ENCODE measurements at places on chromosomes 16 and 17.

GRCh38 chr16:24841291-24841690, 4.5 kb upstream of the SLC5A11 start:
- DNase-seq = no peak

GRCh38 chr17:50466371-50467113, 2.1 kb downstream of the CHAD start:
- no peak for DNase-seq

DNA sequence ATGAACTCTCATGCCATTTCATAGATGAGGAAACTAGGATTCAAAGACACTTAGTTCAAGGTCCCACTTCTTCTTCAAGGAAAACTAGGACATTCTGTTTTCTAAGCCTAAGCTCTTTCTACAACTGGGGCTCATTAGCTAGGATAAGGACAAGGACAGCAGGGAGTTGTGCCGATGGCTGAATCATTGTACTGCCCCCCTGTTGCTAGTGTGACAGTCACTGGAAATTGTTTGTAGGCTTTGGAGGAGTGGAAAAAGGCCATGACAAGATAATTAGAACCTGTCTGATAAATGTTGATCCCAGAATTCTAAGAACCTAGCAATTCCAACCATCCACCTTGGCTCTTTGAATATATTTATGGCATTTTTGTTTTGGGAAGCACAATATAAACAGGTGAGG, 445.7 kb downstream of the CDH8 start:
- no peak for DNase-seq

- no peak for DNase-seq
Observed at GRCh38 chr16:50761267-50761666, 19.4 kb downstream of the CYLD start.

DNA sequence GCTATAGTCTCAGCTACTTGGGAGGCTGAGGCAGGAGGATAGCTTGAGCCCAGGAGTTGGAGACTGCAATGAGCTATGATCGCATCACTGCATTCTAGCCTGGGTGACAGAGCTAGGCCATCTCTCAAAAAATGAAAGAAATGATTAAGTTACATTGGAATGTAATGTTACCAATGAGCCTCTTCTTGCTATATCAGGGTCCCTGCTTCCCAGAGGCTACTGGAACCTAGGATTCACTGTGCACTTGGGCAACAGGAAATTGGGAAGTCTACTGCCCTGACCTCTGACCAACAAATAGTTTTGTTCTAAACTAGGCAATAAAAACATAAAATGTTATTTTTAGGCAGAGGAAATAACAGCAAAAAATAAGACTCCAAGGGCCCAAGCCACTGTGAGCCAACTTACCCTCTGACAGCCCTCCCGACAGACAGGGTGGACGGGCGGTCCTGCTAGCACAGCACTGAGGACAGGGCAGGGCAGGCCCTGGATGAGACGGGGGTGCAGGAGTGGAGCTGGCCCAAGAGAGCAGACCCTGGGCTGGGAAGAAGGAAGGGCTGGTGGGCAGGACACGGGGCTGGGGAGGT, 27.5 kb downstream of the NSMCE1 start:
- DNase-seq = peak; percentile 66

- DNase-seq = no peak
Observed at GRCh38 chr16:10240854-10241613, 58.8 kb upstream of the GRIN2A start.

DNA sequence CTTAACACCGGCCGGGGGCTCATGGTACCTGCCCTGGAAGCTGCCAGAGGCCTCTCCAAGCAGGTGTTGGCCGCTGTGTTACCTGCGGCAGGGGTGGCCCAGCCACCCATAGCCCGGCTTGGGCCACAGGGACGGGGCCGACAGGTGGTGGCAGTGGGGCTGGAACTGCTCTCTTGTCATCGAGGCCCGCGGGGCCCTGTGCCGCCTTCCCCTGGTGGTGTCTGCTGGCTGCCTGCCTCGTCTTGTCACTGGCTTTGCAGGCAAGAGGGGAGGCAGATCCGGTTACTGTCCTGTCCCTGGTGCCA, 27.1 kb downstream of the GSE1 start:
- DNase-seq = no peak

GRCh38 chr17:10610884-10611283, 46.2 kb downstream of the MYH3 start:
- DNase-seq = no peak

DNA sequence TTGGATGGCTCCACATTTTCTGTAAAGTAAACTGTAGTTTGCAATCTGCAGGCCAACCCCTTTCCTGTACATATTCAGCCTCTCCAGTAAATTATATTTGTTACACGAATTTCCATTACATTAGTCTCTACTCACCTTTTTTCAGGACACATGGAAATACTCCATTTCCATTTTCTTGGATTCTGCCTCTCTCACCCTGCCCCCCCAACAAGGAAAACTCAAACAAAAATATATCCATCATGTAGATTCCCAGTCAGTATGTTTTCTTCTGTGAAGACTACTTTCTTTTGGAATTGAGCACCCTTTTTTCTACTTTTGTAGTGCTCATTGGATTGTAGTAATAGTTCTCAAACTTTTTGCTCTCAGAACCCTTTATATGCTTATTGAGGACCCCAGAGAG, 2.9 kb downstream of the PPM1D start:
- no peak for DNase-seq

DNA sequence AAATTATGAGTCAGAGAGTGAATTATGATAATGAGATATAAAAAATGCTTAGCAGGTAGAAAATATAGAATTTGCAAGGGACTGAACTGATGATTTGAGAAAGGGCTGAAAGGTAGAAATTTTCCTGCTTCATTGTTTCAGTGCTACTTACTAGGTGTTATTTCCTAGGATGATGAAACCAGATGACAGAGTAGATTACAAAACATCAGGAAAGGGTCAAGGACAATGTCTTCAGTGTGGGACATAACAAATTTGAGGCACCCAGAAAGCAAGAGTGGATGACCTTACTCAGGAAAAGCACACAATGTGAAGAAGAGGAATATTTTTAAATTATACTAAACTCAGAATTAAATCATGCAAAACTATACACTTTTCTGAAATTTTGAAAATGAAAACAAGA, 102.1 kb downstream of the SHCBP1 start:
- DNase-seq = no peak

- peak; percentile 21 for DNase-seq
Observed at GRCh38 chr17:76727745-76728456, 1.3 kb downstream of the METTL23 start.

GRCh38 chr17:48634493-48635208, 8.5 kb upstream of the HOXB9 start:
- DNase-seq = no peak

DNA sequence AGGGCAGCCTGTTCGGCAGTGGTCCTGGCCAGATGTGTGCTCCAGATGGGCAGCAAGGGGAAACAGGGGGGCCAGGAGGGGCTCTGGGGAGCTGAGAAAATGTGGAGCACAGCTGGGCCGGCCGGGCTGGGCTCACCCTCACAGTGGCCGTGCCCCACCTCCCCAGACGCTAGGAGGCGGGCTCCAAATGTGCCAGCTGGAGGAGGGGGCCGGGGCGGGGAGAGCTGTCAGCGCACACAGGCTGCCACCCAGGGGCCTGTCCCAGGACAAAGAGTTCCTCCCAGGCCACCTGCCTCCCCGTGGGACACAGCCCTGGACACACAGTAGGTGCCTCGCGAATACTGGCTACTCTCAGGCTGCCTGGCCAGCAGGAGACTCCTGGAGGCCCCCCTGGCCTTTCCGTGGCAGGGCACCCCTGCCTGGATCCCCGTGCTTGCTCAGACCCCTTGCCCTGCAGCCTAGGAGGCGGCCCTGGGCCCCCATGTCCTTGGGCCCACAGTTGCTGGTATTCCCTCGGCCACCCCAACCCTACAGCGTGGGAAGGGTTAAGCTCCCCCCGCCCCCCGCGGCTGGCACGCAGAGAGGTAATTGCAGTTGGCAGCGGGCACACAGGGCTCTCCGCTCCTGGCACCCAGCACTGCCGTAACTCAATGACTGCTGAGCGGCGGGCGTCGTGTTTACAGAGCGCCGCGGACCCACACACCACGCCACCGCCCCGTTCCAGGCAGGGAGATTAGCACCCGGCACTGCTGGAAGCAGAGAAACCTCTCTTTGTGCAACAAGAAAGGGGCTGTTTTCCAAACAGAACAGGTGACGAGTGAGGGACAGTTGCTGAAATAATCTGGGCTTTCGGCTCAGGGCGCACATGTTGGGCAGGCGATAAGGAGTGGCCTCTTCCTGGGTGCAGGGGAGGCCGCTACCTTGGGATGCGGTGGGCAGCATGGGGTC, 32.2 kb downstream of the BAHCC1 start:
- DNase-seq = no peak

GRCh38 chr16:12311877-12312276, 335.3 kb downstream of the SNX29 start:
- no peak for DNase-seq

- peak; percentile 82 for DNase-seq
Observed at GRCh38 chr17:44533533-44534246, 23.6 kb upstream of the FZD2 start.

DNA sequence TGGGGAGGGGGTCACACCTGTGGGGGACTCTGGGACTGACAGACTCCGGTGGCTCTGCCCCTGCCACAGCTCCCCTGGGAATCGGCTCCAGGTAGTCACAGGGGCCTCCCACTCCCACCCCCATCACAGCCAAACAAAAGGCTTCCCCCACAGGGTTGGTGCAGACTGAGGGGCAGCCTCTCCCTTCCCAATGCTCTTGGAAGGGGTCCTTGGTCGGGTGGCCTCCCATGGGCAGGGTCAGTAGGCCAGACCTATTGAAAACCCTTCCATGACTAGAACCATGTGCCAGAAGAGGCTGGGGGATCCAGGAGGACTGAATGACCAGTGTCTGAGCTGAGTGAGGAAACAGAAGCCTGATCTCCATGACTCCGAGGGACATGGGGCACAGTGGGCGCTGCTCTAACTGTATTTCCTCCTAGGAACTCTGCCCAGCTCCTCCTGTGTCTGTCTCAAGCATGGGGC, 28.6 kb downstream of the TK2 start:
- DNase-seq = no peak

DNA sequence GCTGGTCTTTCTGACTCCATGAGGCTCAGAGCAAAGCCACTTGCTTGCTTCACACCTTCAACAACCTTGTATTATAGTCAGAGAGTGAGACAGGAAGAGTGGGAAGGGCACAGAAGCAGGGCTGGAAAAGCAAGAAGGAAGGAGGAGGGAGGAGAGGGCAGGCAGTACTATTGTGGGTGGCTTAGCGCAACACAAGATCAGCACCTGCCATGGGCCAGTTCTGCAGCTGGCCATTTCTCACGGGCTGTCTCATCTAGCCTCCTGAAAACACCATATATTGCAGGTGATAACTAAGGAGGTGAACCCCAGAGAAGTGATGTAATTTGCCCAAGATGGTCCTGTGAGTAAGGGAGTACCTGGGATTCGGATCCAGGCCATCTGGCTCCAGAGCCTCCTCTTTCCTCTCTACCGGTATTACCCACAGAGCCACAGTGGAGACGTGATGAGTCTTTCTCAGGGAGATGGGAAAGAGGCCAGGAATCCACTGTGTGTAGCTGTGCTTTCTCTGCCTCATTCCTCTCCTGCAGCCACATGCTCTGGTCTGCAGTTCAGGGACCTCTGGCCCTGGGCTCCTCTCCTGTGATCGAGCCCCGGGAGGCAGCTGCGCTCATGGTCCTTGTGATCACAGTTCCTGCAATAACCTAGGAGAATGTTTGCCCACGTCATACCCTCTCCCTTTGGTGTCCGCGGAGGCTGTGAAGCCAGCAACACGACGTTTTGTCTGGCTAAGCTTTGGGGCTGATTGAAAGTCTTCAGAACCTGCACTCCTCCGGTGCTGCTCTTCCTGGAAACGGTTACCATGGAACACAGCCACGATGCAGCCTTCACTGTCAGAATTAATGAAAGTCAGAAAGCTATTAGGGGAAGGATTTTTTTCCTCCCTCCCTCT, 178.1 kb upstream of the CCL2 start:
- DNase-seq = no peak

DNA sequence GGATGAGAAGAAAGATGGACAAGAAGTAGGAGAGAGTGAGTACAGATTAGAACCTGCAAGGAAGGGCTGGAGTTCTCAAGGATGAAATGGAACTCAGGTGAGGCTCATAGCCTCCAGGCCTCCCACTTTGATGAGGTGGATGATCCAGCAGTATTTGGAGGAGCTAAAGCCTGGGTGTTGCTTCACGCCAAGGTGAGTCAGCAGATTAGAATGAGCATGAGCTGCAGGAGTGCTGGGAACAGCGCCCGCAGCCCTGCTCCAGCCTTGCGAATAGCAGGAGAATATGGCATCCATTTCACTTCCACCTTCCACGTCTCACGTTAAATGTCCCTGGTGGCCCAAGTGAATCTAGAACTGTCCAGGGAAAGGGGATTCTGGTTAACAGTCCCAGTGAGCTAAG, 94.4 kb upstream of the CPHXL start:
- DNase-seq = no peak

GRCh38 chr17:2893422-2893914, 97.2 kb downstream of the RAP1GAP2 start:
- peak; percentile 27 for DNase-seq

DNA sequence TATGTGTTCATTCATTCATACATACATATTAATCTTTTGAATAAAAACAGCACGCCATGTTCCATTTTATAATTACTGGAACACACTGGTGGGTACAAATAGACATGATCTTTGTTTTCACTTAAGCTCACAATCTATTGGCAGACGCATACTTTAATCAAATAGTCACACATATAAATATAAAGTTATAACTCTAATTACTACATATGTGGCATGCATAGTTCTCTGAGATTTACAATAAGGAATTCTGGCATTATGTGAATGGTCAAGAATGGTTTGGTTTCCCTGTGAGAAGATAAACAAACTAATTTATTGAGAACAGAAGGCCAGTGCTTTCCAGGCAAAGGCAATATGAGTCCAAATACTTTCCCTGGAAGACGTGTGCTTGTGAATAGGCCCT, 576.2 kb downstream of the CDH8 start:
- no peak for DNase-seq

DNA sequence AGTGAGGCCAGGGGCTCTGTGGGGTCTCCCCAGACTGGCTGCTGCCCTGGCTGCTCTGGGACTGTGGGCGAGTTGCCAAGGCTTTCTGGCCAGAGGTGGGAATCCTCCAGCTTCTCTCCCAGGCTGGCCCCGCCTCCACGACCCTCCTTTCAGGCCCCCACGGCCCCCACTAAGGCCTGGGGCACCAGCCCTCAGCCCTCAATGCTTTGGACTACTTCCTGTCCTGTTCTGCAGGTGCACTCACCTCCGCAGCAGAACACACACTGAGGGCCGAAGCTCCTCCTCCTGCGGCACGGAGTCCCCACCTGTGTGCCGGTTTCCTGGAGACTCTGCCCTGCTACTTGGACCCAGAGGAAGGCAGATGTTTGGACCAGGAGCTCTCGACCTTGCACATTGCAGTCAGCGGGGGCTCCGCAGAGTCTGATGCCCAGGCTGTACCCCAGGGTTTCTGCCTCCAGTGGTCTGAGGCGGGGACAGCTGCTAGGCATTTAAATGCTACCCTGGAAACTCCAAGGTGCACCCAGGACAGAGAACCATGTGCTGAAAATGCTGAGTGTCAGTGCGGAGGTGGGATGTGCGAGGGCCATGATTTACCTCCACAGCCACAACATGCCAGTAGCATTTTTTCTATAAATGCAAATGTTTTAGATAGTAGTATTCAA, 223.8 kb downstream of the IRF8 start:
- DNase-seq = no peak
